ENCODE measurements at places on chromosomes 1 and 21.

DNA sequence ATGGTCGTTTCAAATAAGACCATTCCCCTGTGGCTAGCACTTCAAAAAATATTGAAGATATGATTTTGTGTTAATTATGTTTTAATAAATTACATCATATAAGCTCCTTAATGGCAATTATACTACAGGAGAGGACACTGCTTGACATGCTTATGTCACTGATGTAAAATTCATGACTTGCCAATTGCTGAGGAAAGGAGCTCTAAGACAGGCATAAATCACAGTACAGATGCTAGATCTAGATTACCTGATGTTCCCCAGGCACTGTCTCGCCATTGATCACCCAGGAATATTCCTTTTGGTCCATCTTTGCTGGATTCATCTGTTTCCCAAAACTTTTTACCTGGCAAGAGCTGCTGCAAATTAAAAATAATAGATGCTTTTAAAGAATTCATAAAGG lies 58.8 kb downstream of the PUM1 start:
- no peak for DNase-seq

GRCh38 chr1:246066573-246066972 lies 440.5 kb downstream of the SMYD3 start:
- peak; percentile 10 for DNase-seq

GRCh38 chr1:204692841-204693356 lies 7.4 kb upstream of the LRRN2 start:
- DNase-seq, result no peak

DNA sequence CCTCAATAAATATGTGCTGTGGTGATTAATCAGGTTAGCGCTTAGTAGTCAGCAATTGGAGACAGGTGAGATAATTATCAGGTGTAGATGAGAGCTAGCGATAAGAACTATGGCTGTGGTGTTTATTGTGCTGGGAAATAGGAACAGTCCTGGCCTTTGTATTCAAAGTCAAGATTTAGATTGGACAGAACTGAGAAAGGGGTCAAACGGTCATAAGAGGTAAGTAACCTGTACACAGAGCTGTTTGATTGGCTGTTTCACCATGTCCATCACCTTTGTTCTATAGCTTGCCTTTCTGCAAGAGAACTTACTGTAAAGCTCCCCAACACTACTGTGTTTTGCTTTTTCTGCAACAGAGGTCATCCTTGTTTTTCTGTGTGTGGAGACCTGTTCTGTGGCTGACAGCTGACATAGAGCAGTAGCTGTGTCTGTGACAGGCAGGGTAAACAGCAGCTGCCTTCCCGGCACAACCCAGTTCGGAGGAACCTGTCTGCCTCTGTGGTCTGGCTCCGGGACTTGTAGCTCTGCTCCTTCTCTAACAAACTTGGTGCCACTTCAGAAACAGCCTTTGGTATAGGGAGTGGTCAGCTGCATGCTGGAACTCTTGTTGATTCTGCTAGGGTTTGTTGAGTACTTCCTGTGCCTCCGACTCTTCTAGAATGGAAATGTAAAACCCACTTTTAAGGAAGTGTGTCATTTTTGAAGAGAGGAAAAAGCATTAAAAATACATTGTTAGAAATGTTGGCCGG lies 21.1 kb upstream of the CDC42 start:
- DNase-seq, result no peak

DNA sequence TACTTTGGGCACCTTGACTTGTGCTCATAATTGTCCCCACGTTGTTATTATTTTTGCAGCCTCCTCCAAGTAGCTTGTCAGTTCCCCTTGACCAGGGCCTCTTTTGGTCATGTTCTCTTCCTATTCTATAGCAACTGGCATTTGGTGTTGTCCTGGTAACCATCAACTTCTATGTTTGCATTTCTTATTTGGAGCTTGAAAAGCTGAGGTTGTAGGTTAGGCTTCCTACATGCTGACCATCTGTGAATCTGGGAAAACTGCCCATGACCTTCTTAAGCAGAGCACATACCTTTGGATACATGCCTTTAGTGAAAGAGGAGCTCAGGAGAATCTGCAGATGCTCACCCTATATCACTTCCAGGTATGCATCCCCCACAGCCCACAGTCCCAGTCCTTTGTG lies 160.8 kb downstream of the HHAT start:
- no peak for DNase-seq

DNA sequence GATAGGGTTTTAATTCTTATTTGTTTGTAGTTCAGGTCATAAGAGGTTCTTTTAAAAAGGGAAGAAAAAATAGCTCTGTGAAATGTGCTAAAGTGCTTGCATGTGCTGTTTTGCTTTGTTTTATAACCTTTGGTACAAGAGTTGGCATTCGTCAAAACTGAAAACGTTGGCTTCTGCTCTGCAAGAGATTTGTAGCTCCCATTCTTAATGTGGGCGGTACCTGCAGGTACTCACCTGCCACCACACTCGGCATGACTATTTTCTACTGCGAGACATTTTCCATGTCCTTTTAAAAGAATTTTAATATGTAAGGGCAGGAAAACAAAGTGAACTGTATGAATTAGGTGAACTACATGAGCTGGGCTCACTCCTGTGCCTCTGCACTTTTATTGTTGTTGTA lies 92.6 kb downstream of the ADARB1 start:
- DNase-seq, result no peak

GRCh38 chr1:25628741-25629421 lies 12.3 kb downstream of the MAN1C1 start:
- no peak for DNase-seq

DNA sequence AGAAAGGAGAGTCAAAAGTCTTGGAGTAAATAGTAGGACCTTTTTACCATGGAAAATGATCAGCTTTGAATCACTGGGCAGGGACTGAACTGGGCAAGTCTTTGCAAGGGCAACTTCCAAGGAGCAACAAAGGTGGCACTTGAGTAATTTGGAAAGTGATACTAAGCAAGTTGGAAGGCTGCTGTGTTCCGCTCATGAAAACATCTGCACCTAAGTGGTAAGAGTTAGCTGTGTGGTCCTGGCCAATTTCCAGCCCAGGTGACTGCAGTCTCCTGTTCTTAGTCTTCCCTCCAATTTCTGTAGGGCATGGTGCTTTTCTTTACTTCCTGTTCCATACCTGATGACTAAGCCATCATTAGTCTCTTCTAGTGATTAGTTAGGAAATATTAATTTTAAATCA lies 35.5 kb upstream of the PRDM2 start:
- no peak for DNase-seq

GRCh38 chr1:163472651-163473248 lies 151.0 kb downstream of the NUF2 start:
- DNase-seq, result no peak

DNA sequence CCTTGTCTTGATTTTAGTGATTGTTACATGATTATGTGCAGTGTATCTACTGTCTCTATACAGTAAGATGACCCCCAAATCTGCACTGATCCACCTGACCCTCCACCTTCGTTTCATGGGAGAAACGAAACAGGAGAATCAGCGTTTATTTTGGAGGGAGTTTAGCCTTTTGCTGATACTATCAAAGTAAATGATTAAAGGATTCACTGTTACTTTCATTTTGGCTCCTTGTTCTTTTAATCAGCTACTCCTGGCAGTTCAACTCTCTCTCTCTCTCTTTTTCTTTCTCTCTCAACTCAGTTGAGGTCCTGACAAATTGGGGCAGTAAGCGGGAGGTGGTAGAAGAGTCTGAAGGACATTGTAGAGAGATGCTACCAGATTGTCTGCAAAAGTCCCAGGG lies 9.9 kb upstream of the OR6K3 start:
- DNase-seq, result no peak

DNA sequence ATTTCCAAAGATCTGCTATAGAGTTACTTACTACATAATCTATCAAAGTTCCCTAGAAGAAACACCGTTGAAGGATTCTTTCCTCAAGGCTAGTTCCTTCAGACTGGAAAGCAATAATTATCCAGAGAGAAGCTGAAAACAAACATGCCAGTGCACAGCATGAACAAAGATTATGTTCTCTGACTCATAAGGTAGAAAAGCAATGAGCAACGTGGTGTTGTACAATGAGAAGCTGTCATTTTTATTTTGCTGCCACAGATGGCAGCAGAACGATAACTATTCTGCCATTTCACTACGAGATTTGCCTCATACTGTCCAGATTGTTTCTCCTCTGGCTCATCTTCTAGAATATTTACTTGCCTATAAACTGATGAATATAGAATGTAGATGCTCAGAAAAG lies 10.7 kb downstream of the EXTL2 start:
- no peak for DNase-seq

- DNase-seq, result no peak
Measured at GRCh38 chr1:111193712-111194480, 6.5 kb downstream of the DENND2D start.

DNA sequence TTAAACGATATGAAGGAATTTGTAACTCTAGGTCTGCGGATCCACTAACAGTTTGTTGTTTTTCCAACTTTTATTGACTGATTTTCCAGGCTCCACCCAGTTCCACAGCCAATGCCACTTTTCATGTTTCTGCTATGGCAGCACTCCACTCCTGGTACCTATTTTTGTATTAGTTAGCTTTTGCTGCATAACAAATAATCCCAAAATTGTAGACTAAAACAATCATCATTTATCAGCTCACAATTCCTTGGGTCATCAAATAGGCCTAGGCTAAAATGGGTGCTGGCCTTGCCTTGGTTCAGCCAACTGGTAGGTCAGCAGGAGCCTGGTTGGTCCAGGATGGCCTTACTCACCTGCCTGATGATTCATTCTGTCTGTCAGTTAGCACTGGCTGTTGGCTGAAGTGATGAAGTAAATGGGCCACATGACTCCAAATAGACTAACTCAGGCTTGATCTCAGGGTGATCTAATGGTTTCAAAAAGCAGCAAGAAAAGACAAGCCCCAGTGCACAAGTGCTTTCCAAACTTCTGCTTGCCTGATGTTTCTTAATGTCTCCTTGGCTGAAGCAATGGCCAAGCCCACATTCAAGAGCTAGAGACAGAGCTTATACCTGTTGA lies 3.2 kb upstream of the C8B start:
- no peak for DNase-seq

DNA sequence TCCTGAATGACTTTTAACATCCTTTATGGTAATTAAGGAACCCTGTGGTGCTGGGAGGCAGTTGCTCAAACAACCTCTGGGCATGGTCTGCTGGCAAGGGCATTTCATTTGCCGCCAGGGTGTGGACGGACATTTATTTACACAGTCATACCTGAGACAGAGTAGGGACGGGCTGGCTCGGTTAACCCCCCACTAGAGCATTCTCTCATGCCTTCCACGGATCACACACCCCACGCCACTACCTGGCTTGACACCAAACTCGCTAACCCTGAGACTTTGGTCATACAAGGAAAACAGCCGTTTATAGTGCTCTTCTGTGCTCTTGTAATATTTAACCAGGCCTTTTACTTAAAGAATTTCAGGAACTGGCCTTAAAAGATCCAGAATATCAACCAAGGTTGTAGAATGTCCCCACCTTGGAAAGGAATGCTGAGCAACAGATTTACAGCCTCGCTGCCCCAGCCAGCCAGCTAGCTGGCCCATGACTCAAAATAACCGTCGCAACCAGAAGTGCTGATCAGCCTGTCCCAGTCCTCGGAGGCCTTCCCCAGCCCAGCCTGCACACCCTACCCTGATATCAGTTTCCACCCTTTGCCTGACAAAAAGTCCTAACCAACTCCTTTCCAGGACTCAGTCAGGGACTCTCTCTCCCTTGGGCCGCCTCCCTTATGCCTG lies 6.5 kb upstream of the PDXK start:
- no peak for DNase-seq
